ENCODE measurements at places on chromosomes 3 and 15.
A peak's percentile ranks its signal among the peaks of the same experiment; 100 is the strongest.

DNA sequence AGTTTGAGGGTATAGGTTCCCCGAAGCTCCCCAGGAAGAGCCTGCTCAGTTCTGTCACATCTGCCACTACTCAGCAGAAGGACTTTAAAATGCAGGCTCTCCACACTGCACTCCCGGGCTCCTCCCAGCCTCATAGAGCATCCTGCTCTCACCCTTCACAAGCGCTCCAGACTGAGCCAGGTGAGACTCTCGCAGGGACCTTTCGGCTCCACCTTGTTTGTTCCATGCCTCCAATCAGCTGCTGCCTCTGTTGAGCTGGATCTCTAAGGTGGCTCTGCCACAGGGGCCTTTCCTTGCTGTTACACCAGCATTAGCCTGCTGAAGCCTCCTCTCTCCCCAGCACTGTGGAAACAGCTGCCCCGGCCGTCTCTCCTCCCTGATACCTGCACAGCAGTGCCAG lies 56.1 kb downstream of the SLCO3A1 start:
- DNase-seq, result no peak

DNA sequence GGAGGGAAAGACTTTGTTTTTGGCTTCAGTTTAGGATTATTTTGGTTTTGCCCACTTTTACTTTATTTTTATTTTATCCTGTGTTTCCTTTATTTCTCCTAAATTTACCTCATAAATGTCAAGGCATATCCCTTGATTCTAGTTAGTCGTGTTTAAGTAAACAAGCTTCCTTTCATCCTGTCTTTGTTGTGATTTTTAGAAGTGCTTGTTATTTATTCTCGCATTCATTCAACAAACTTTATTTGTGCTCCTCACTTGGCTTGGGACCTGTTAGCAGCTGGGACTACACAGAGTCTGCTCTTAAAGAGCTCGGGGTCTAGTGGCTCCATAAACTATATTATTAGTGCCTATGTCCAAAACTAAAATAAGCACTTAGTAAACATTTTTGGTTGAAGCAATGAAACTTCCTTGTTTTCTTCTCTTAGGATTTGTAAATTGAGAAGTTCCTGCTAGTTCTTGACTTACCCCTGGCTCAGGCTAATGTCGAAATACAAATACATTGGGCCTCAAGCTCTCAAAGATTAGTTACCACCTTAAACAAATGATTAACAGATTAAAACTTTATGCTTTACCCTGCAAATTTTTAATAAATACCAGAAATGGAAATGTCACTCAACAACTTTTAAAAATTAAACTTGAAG lies 19.0 kb upstream of the DMXL2 start:
- no peak for DNase-seq

- DNase-seq, result peak; percentile 51
These were observed 59.4 kb downstream of the SLC6A6 start for GRCh38 chr3:14461748-14462324.

DNA sequence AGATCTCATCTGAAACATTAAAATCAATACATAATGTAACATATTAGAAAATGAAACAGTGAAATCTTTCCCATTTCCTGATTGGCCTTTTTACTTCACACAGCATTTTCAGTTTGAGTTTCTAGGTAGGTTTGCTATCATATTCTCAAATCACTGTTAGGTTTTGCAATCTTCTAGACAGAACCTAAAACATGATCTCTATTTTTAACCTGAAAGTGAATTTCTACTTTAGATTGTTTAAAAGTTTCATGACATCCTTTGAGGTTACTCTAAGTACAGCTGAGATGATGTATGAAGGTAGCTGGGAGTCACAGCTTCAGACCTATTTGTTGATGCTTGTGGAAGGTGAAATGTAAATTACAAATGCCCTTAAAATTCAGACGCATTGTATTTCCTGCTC lies 118.4 kb upstream of the GPR149 start:
- no peak for DNase-seq

- DNase-seq, result no peak
These were observed 73.9 kb downstream of the TTBK2 start for GRCh38 chr15:42846647-42847046.

GRCh38 chr15:39094116-39094515 lies 486.8 kb upstream of the THBS1 start:
- no peak for DNase-seq

- DNase-seq, result no peak
These were observed 137.4 kb downstream of the SV2B start for GRCh38 chr15:91237445-91237844.

DNA sequence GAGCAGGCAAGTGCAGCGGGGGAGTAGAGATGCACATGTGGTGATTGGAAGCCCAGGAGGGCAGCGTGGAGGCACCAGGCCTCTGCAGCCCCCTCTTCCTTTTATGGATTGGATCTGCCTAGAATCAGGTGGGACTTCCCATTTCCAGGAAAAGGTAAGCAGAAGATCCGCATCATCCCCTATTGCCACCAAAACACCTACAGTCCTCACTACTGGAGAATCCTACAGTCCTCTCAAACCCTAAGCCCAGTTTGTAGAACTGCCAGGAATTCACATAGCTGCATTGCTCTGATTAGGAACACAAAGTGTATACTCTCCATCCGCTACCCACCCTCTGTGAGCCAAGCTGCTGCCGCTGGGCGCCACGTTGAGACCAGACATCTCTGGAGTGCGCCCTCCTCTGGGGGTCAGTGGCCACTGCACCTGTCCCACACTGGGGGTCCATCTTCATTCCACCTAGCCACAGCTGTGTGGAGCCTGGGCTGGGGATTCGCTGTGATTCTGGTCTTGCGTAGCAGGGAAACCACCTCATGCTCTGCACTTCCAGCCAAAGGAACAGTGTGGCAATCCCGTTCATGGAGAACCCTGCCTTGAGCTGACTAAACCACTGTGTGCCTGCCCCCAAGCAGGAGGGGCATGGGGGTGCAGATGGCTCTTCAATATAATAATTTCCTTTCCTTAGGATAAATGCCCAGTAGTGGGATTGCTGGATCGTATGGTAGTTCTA lies 88.9 kb upstream of the PTX3 start:
- DNase-seq, result no peak

GRCh38 chr15:41354371-41354770 lies 21.7 kb downstream of the NUSAP1 start:
- DNase-seq, result no peak

- DNase-seq, result no peak
These were observed 978.1 kb upstream of the ALCAM start for GRCh38 chr3:104388619-104389018.

GRCh38 chr3:66518126-66518525 lies 17.3 kb upstream of the LRIG1 start:
- DNase-seq, result no peak

DNA sequence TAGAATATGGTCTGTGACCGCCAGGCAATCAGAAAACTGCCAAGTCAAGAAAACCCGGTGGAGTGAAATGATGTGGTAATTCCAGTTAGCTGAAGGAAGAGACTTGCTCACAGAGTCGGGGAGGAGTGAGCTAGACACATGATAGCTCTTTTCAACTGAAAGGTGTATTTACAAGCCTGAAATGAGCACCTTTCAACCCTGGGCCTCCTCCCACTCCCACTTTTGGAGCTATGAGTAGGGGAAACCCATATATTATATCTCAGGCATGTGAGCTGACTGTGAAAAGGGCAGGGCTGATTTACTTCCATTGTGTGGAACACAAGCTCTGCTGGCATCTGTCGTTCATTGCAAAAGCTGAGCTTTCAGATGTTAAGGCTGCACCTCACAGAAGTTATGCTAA lies 960.2 kb downstream of the TUSC7 start:
- no peak for DNase-seq

GRCh38 chr15:58136731-58137130 lies 1.4 kb upstream of the AQP9 start:
- no peak for DNase-seq

GRCh38 chr15:76209523-76209922 lies 101.7 kb downstream of the ETFA start:
- DNase-seq, result no peak

GRCh38 chr3:187648177-187648576 lies 22.0 kb downstream of the SST start:
- no peak for DNase-seq

GRCh38 chr3:14582045-14582410 lies 41.9 kb upstream of the GRIP2 start:
- no peak for DNase-seq

- DNase-seq, result no peak
These were observed 209.5 kb downstream of the NAALADL2 start for GRCh38 chr3:175068587-175068986.

- DNase-seq, result no peak
These were observed 252.2 kb downstream of the SHQ1 start for GRCh38 chr3:72595927-72596610.
